Kidney epithelial cell (primary cell): ENCODE measurements at places on chromosomes 5 and 9. TPM values are rescaled to one million over a fixed set of nuclear protein-coding genes. Genes with fewer than 3 reads are reported as not detected.

Gene CD14
- total RNA-seq = 0.29 and 1.9 TPM in 2 replicates

Gene CLIC3
- total RNA-seq = 0.75 TPM in 1 of 2 replicates, not detected in the other

Gene OR13C5
- total RNA-seq = not detected in 2 replicates

DNA sequence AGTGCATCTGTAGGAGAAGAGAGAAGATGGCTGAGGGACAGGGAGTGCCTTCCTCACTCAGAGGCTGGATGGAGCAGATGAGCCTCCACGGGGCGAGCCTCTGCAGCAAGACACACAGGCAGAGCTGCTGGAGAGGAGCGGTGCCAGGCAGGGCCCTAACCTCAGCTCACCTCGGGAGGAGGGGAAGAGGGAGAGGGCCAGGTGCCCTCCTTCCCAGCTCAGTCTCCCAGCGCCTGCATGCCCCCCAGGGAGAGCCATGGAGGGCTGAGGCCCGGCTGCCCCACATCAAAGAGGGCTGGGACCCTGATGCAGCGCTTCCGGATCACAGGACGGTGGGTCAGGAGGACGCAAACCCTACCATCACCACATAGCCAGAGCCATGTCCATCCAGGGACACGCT lies 13.6 kb upstream of the SPATA31E1 start:
- no peak for DNase-seq

DNA sequence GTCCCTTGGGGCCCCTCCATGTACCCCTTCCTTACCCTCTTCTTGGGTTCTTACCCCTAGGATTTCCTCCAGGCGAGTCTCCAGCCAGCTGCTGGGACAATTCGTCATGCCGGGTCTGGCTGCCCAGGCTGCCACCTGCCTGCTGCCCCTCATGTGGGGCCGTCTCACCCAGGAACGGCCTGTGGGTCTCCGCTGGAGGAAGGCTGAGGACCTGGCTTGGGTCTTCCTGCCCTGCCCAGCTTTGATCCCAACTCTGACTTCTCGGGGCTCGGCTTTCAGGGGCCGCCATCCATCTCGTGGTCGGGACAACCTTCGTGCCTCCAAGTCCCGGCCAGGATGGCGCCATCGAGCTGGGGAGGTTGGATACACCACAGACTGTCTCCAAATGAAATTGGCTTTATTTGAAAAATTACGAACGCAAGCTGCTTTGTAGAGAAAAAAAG lies 38.1 kb downstream of the HMCN2 start:
- no peak for DNase-seq

GRCh38 chr9:114078021-114078780 lies at the start of gene AMBP:
Gene AMBP (minus strand): TSS chr9:114078300. CDS start chr9:114078209, 91 bp downstream.
- DNase-seq = no peak

- DNase-seq = no peak
Observed at GRCh38 chr5:179795049-179795862, 1.5 kb downstream of the LTC4S start.
